ENCODE measurements at places on chromosomes 6 and 20.

GRCh38 chr6:22732176-22732970, 163.0 kb downstream of the HDGFL1 start:
- DNase-seq, result no peak
- H3K4me3 ChIP-seq, result no peak overlapping the region
- no peaks in the 10 kb centered on the region for H3K36me3 ChIP-seq
- H3K27ac ChIP-seq, result no peak overlapping the region

DNA sequence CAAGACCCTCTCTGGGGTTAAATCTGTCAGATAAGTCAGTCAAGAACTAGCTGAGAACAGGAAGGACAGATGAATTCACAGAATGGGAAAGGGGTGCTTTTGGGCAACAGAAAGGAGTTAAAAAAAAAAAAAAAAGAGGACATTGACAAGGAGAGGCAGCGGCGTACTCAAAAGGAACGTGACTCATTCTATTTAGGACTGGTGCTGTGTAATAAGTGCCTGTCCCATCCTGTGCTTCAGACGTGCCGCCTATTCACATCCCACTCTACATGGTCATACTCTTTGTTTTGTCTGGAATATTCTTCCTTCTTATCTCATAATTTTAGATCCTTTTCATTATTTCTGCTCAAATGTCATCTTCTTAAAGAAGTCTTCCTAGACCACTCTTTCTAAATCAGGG, 101.1 kb upstream of the EMILIN3 start:
- peaks cover 7% of the 10 kb centered on the region for H3K36me3 ChIP-seq
- no peak overlapping the region for H3K27ac ChIP-seq
- no peak overlapping the region for H3K4me3 ChIP-seq
- no peaks in the 10 kb centered on the region for H3K4me1 ChIP-seq

- H3K36me3 ChIP-seq, result no peaks in the 10 kb centered on the region
- H3K4me1 ChIP-seq, result no peaks in the 10 kb centered on the region
- H3K4me3 ChIP-seq, result no peak overlapping the region
- no peaks in the 10 kb centered on the region for H3K27me3 ChIP-seq
Measured at GRCh38 chr6:20919677-20920385, 385.6 kb downstream of the CDKAL1 start.

GRCh38 chr6:165676435-165677068, 13.5 kb upstream of the PDE10A start:
- no peaks in the 10 kb centered on the region for H3K4me1 ChIP-seq
- H3K27me3 ChIP-seq, result peaks cover 22% of the 10 kb centered on the region
- H3K36me3 ChIP-seq, result no peaks in the 10 kb centered on the region
- H3K4me3 ChIP-seq, result no peak overlapping the region

GRCh38 chr6:128305976-128306375, 214.4 kb downstream of the PTPRK start:
- DNase-seq, result no peak
- H3K27me3 ChIP-seq, result no peaks in the 10 kb centered on the region
- no peak overlapping the region for H3K27ac ChIP-seq
- peaks cover 12% of the 10 kb centered on the region for H3K4me1 ChIP-seq
- no peaks in the 10 kb centered on the region for H3K36me3 ChIP-seq
- H3K4me3 ChIP-seq, result no peak overlapping the region

GRCh38 chr6:82951389-82951788, 114.3 kb downstream of the UBE3D start:
- no peaks in the 10 kb centered on the region for H3K27me3 ChIP-seq
- no peaks in the 10 kb centered on the region for H3K36me3 ChIP-seq
- H3K27ac ChIP-seq, result no peak overlapping the region
- H3K4me3 ChIP-seq, result no peak overlapping the region
- no peak for DNase-seq
- peaks cover 3% of the 10 kb centered on the region for H3K4me1 ChIP-seq

GRCh38 chr6:45637611-45638257, 260.0 kb upstream of the SUPT3H start:
- no peaks in the 10 kb centered on the region for H3K36me3 ChIP-seq
- no peak overlapping the region for H3K27ac ChIP-seq
- no peaks in the 10 kb centered on the region for H3K27me3 ChIP-seq
- DNase-seq, result no peak

GRCh38 chr20:57179265-57179664, 87.2 kb downstream of the BMP7 start:
- no peaks in the 10 kb centered on the region for H3K36me3 ChIP-seq
- H3K27me3 ChIP-seq, result no peaks in the 10 kb centered on the region
- DNase-seq, result no peak
- no peak overlapping the region for H3K4me3 ChIP-seq

GRCh38 chr6:150269130-150269856, 99.5 kb upstream of the IYD start:
- no peak overlapping the region for H3K4me3 ChIP-seq

GRCh38 chr20:8055096-8055495, 35.5 kb upstream of the TMX4 start:
- H3K36me3 ChIP-seq, result no peaks in the 10 kb centered on the region
- no peak overlapping the region for H3K4me3 ChIP-seq
- DNase-seq, result no peak
- no peaks in the 10 kb centered on the region for H3K27me3 ChIP-seq
- no peak overlapping the region for H3K27ac ChIP-seq
- no peaks in the 10 kb centered on the region for H3K4me1 ChIP-seq

DNA sequence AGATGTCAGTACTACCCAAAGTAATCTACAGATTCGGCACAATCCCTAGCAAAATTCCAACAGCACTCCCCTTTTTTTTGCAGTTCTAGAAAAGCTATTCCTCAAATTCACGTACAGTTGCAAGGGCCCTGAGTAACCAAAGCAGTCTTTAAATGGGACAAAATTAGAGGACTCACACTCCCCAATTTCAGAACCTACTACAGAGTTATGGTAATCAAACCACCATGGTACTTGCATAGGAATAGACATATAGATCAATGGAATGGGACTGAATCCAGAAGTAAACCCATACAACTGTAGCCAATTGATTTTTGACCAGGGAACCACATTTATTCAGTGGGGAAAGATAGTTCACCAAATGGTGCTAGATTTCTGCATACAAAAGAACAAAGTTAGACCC, 350.8 kb downstream of the CDKAL1 start:
- no peak overlapping the region for H3K27ac ChIP-seq
- no peak for DNase-seq
- no peaks in the 10 kb centered on the region for H3K27me3 ChIP-seq
- no peak overlapping the region for H3K4me3 ChIP-seq

DNA sequence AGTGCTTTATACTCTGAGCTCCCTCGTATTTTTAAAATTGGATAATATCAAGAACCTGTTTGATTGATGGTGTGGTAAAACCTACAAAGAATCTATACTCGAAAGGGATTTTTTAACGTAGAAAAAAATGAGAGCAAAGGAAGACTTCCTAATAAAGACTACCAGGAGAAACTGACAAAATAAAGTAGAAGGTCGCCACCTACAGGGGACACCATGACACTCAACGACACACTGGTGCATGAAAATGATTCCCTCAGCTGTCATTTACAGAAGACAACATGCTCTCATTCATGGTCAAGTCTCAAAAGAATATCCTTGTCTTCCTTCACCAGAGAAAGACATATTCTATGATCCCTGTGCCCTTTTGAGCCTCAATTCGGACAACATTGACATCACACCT, 10.1 kb upstream of the NHSL1 start:
- H3K36me3 ChIP-seq, result no peaks in the 10 kb centered on the region
- peak; percentile 60 for DNase-seq
- H3K27me3 ChIP-seq, result no peaks in the 10 kb centered on the region
- H3K4me1 ChIP-seq, result peaks cover 13% of the 10 kb centered on the region

DNA sequence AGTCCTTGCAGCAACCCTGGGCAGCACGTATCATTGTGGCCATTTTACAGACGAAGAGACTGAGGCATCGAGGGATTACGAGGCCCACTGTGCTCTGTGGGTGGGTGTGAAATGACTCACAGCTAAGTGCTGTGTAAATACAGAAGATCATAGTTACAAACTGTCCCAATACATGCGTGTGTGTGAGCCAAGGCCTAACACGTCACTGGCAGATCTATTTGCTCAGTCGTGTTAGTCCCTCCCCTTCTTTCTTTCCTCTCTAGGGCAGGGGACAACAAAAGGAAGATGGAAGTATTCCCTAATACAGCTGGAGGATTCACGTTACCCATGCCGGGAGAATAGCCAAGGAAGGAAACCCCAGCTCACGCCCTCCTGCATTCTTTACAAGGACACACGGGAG, 175.9 kb downstream of the CDC5L start:
- no peak for DNase-seq
- no peaks in the 10 kb centered on the region for H3K36me3 ChIP-seq
- H3K27ac ChIP-seq, result no peak overlapping the region
- peaks cover 6% of the 10 kb centered on the region for H3K4me1 ChIP-seq
- no peak overlapping the region for H3K4me3 ChIP-seq

- no peak for DNase-seq
- H3K36me3 ChIP-seq, result no peaks in the 10 kb centered on the region
- no peak overlapping the region for H3K27ac ChIP-seq
- H3K27me3 ChIP-seq, result no peaks in the 10 kb centered on the region
- H3K4me3 ChIP-seq, result no peak overlapping the region
Measured at GRCh38 chr6:166950443-166950821, 5.9 kb downstream of the RNASET2 start.

DNA sequence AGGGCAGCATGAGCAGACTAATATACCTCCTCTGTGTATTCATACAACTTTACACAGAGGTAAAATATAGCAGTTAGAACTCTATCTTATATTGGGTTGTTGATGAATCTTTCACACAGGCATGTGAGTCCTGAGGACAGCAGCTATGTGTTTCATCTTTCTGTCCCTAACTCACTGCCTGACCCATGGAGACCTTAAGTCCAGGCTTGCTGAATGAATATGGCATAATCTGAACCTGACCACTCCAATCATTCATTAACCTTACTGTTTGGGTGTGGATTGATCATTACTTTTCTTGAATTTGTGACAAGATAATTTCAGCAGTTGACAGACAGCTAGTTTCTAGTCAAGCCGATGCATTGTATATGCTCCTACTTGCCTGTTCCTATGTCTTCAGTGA, 27.3 kb upstream of the TSPYL1 start:
- no peak overlapping the region for H3K27ac ChIP-seq
- no peaks in the 10 kb centered on the region for H3K36me3 ChIP-seq
- no peaks in the 10 kb centered on the region for H3K27me3 ChIP-seq

GRCh38 chr6:129398764-129399163, 311.2 kb downstream of the ARHGAP18 start:
- no peaks in the 10 kb centered on the region for H3K27me3 ChIP-seq
- H3K27ac ChIP-seq, result no peak overlapping the region
- H3K36me3 ChIP-seq, result no peaks in the 10 kb centered on the region
- no peak for DNase-seq

GRCh38 chr6:120055071-120055470, 705.5 kb upstream of the MAN1A1 start:
- H3K27ac ChIP-seq, result no peak overlapping the region
- H3K36me3 ChIP-seq, result no peaks in the 10 kb centered on the region
- no peak overlapping the region for H3K4me3 ChIP-seq
- no peak for DNase-seq
- H3K27me3 ChIP-seq, result no peaks in the 10 kb centered on the region
- H3K4me1 ChIP-seq, result no peaks in the 10 kb centered on the region

- H3K36me3 ChIP-seq, result no peaks in the 10 kb centered on the region
- H3K4me3 ChIP-seq, result peak overlapping the region; percentile 35
Measured at GRCh38 chr6:50850223-50851048, 31.8 kb downstream of the TFAP2B start.

DNA sequence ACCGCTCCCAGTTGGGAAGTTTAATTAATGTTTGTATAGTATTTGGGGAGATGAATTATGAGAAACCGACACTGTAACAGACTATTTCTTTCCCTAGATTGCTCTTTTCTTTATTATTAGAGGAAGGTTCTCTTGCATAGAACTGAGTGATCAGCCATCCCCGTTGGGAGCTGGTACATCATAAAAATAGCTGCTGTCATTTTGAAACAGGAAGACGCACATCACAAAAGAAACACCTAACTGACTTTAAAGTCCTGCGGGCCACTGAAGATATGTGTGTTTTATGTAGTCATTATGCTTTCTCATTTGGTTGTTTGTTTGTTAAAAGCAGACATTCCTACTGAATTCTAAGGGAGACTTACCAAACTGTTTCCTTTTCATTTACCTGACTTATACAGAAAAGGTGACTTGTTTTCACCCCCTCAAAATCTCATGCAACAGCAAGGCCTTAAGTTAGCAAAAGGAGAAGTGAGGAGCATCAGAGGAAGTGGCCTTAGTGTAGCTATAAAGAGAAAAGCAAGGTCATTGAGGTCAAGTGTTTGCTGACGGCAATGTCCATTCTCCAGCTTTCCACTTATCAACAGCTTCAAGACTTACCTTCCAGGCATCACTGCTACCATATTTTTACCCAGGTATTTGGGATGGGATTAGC, 91.0 kb downstream of the PKHD1 start:
- no peaks in the 10 kb centered on the region for H3K36me3 ChIP-seq
- H3K27ac ChIP-seq, result no peak overlapping the region
- no peak for DNase-seq
- H3K4me1 ChIP-seq, result peaks cover 18% of the 10 kb centered on the region
- no peak overlapping the region for H3K4me3 ChIP-seq

- no peaks in the 10 kb centered on the region for H3K36me3 ChIP-seq
- H3K27ac ChIP-seq, result no peak overlapping the region
- no peaks in the 10 kb centered on the region for H3K4me1 ChIP-seq
- DNase-seq, result no peak
Measured at GRCh38 chr6:170025341-170025911, 265.5 kb downstream of the DLL1 start.

DNA sequence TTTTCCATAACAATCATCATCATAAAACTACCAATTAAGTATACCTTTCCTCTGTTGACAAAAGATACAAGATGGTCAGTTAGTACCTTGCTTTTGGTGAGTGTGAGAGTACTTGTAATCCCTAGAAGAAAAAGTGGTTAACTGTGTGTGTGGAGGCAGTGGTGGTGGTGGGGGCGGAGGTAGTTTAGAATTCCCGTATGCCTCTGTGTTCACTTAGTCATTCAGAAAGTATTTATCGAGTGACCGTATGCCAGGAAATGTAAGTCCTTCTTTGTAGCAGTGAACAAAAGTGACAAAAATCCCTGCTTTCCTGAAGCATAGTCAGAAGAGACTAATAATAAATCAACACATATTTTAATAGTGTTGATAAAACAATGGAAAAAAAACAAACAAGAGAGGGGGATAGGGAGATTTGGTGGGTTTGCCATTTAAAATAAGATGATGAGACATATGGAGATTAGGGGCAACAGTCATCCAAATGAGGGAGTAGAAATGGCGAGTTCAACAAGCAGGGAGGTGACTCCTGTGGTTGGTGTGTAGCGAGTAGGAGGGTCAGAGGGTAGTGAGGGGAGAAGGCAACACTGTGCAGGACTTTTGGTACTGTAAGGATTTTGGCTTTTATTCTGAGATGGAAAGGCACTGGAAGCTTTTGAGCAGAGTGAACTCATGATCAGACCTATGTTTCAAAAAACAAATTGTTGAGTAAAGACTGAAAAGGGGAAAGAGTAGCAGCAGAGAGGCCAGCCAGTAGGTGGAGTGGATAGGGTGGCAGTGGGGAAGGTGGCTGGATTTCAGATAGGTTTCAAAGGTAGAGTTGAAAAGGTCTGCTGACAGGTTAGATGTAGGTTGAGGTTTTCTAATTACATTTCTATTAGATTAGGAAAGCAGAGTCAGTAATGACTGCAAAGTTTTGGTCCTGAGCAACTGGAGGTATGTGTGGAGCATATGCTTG, 40.3 kb upstream of the SIM1 start:
- no peaks in the 10 kb centered on the region for H3K27me3 ChIP-seq
- no peak for DNase-seq
- no peaks in the 10 kb centered on the region for H3K36me3 ChIP-seq

GRCh38 chr6:8041913-8042583, 22.1 kb downstream of the BLOC1S5 start:
- no peak overlapping the region for H3K27ac ChIP-seq
- no peak for DNase-seq
- no peaks in the 10 kb centered on the region for H3K27me3 ChIP-seq
- no peak overlapping the region for H3K4me3 ChIP-seq

Measured in A673 (cell line).